Activated CD4-positive, alpha-beta T cell treated with anti-CD3 and anti-CD28 coated beads, Interleukin-2, amount 10 ng/mL, durations not matched to agents 7 days and 5 days (primary cell): ENCODE measurements at places on chromosomes 16 and 17. TPM values are rescaled to one million over a fixed set of nuclear protein-coding genes. Genes with fewer than 3 reads are reported as not detected.

TUBB3 gene
- total RNA-seq, result 1.6 TPM

- no peak for DNase-seq
Measured at GRCh38 chr16:5605404-5605803, 507.8 kb upstream of the EEF2KMT start.

DNA sequence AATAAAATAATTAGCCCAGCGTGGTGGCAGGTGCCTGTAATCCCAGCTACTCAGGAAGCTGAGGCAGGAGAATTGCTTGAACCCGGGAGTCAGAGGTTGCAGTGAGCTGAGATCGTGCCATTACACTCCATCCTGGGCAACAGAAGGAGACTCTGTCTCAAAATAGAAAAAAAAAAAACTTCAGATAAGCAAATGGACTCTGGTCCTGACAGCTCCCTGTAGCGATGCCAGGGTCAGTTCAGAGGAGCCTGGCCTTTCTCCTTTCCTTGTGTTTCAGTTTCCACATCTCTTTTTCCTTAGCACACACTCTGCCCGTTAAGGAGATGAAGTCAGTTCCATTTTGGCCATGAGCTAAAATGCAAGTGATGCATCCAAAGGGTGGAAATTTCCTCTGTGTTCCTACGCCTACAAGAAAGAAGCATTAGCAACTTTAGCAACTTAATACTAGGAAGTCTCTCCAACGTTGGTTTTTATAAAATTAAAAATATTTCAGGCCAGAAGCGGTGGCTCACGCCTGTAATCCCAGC, 11.6 kb upstream of the GRB2 start:
- no peak for DNase-seq

- no peak for DNase-seq
Measured at GRCh38 chr17:82615084-82616020, 32.9 kb downstream of the WDR45B start.

- DNase-seq, result no peak
Measured at GRCh38 chr16:68920349-68920748, 77.0 kb downstream of the TANGO6 start.

ARRB2 gene
- 336 TPM for total RNA-seq

DNA sequence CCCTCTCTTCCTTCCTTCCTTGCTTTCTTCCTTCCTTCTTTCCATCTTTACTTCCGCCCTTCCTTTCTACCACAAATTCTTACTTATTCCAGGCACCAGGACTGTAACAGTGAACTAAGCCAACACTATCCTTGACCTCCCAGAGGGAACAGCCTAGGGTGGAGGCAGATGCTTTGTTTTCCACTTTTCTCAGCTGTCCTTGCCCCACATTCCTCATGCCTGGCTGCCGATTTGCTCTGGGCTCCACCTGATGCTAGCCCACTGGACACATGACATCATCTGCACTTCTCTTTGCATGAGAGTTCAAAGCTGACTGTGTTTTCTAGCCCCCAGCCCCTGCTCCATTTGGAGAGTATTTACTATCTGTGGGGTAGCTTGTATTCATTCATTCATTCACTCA, 283.0 kb downstream of the MAF start:
- no peak for DNase-seq

USP31 gene
- 6.8 TPM for total RNA-seq

GRCh38 chr16:1381612-1382406, 30.1 kb downstream of the GNPTG start:
- no peak for DNase-seq

ABCC6 gene
- not detected for total RNA-seq

MAP2K3 gene
- 41.7 TPM for total RNA-seq

PLEKHG4 gene
- total RNA-seq, result 15.7 TPM

MYH2 gene
- not detected for total RNA-seq
